T-helper 2 cell treated with Interferon-gamma antibody and Interleukin-4, amounts not matched to agents 5 μg/mL and 100 μg/mL, for 36 hours (primary cell): ENCODE measurements at places on chromosomes 5 and 9.

GRCh38 chr9:133994353-133995011, 2.4 kb upstream of the VAV2 start:
- peak; percentile 72 for DNase-seq

- DNase-seq = no peak
Measured at GRCh38 chr5:82938901-82939725, 138.1 kb downstream of the TMEM167A start.

- DNase-seq = no peak
Measured at GRCh38 chr9:91567642-91568274, 144.1 kb upstream of the NFIL3 start.

DNA sequence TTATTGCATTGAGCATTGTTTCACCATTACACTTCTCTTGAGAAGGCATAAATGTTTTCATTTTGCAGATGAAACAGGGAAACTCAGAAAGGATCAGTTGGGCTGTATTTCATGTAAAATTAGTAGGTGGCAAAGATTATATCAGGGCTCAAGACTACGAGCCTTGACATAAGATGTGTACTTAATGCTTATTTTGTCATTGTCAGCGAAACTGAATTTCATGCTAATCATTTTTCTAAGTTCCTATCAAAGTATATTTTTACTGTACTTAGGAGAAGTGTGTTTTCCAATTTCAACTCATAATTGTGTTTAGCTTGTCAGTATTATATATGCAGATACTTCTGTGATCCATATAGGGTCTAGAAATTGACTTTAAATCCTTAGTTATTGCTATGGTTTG, 123.8 kb downstream of the FBXL7 start:
- DNase-seq = no peak

DNA sequence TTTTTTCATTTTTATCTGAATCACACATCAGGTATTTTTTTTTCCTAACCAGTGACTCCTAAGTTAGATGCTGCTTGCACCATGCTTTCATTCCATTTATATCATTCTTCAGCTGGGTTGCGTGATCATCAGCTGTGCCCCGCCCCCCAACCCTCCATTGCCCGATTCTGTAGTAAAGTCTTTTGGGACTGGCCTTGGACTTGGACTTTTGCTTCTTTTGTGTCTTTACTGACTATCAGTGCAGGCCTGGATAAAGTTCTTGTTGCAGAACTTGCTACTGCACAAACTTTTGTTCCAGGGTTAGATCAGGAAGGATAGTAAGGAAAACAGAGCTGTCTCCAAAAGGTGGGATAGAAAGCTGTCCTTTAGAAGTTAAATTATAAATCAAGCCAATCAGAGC, 38.5 kb downstream of the SLC22A5 start:
- no peak for DNase-seq

DNA sequence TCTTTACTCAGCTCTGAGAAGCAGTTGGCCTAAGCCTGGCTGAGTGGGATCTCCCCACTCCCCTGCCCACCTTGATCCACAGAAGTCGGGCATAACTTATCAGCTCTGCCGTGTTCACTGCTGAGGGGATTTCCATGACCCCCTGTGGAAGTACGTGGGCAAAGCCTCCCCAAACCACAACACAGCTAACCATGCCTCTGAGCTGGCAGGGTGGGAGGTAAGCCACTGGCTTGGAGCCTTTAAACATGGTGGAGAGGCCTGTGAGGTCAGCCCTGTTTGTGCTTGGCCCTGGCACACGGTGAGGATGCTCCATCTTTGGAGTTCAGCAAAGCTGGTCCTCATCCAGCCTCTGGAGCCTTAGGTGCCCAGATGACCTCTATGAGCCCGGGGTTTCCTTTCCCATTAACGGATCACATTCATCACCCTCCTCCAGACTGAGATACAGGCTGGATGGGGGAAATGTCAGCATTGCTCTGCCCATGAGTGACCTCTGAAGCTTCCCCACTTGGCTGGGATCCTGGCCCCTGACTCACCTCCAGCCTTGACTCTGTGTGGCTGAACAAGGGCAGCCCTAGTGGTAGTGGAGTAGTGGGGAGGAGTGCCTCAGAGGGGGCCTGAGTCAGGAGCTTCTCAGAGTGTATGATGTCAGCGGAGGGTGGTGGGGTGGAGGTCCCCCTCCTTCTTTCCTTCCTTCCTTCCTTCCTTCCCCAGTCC, 6.2 kb downstream of the PDLIM4 start:
- DNase-seq = peak; percentile 27

GRCh38 chr5:142095651-142096330, 12.8 kb upstream of the NDFIP1 start:
- DNase-seq = peak; percentile 89

DNA sequence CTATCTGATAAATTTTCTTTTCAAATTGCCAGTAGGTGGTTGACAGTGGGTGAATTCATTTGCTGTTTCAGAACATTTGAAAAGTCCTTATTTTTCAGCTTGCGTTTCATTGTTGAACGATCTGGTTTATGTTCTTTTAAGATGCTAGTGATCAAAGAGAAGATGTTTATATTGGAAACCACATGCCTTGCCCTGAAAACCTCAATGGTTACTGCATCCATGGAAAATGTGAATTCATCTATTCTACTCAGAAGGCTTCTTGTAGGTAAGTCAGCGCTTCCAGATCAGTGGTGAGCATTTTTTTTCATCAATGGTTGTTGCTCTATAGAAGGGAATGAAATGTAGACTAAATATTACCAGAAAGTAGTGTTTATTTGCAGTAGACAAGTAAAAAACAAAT, 16.6 kb upstream of the CAVIN4 start:
- DNase-seq = no peak

DNA sequence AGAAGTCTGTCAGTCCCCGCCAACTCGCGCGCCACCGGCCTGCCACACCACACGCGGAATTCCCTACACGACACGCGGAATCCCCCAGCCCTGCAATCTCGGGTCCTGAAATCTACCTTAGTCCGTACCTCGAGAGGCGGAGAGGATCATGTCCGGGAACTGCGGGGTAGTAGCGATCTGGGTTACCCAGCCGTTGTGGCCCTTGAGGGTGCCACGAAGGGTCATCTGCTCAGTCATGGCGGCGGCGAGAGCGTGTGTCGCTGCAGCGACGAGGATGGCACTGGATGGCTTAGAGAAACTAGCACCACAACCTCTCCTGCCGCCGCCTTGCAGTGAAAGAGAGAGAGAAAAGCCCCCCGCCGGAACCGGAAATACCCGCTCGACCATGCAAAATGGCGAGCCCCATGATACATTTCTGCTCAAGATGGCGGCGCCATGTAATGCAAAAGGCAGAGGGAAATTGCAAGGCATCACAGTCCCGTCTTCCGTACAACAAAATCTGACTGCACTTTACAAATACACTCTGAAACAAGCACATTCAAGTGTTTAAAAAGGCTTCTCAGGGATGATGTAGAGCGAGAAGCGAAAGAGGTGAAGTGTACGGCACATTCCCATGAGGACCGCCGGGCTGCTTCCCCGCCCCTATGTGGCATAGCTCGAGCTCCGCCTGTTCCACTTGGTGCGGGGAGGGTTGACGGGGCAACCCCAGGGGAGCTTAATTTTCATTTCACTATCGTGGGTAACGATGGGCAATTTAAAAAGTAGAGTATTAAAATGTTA, at the start of gene RACK1:
RACK1 (minus strand) TSS at position 343 of the 780 bp plus-strand sequence; CDS start at position 237, 106 bp downstream.
- peak; percentile 86 for DNase-seq

GRCh38 chr5:159095866-159096242, 3.9 kb downstream of the EBF1 start:
- DNase-seq = no peak

DNA sequence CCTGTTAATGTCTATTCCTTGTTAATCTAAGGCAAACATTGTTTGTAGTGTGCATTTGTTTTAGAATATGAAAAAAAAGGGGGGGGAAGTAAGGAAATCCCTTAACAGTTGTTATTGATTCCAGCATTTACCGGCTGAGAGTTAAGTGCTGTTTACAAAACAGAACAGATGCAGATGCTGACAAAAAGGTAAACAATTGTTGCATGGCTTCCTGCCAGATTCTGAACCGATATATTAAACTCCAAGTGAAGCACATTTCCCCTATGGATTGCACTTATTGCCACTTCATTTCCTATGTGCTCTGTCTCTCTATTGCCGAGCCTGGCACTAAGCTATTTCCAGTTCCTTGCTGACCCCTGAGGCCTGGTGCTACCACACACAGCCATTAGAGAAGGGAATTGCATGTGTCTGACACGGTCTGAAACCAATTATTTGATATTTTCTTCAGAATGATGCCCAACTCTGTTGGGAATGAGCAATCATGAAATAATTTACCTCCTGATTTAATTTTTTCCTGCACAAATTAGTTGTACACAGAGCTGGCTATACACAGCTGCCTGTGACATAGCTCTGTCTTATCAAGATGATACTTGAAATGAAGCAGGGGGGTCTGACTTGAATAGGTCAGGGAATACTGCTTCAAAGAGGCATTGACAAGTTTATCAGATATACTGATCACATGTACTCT, 109.8 kb downstream of the KIAA0825 start:
- DNase-seq = no peak
